ENCODE measurements at places on chromosomes 12 and 14.
A peak's percentile ranks its signal among the peaks of the same experiment; 100 is the strongest.

DNA sequence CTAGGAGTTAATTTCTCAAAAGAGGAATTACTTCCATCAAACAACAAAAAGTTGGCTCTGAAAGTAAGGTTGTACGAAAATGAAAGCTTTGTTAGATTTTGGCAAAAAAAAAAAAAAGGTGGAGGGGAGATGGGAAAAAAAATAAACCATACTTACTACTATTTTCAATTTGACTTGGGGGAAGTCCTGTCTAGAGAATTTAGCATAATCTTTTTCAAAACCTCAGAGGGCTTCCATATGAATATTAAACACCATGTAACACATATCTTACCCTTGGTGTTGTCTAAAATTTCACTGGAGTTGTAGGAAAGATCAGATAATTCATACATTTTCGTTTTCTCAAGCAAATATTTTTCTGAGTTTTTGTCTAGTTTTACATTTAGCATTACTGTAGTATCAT is 17.5 kb downstream of the GRIP1 start:
- DNase-seq = no peak

- DNase-seq = no peak
Measured at GRCh38 chr12:102439426-102440405, 40.6 kb downstream of the IGF1 start.

GRCh38 chr14:73662487-73662943 is 17.7 kb downstream of the DNAL1 start:
- DNase-seq = peak; percentile 86

DNA sequence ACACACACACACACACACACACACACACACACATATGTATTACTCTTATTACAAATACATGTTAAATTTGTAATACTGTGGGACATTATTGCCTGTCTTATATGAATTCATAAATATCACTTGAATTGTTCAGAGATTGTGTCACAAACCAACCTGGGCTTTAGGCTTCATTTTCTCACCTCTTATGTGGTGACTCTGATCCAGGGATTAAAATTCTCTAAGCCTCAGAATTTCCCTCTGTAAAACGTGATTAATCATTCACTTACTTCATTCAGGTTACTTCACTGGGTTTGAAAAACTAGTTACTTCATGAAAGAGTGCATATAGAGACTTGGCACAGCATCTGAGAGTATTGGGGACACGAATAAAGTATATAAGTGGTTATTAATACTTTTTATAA is 240.3 kb upstream of the PDZRN4 start:
- no peak for DNase-seq

- no peak for DNase-seq
Measured at GRCh38 chr12:25942709-25943108, 15.8 kb upstream of the RASSF8 start.

GRCh38 chr12:29429999-29430715 is 49.2 kb upstream of the ERGIC2 start:
- no peak for DNase-seq

DNA sequence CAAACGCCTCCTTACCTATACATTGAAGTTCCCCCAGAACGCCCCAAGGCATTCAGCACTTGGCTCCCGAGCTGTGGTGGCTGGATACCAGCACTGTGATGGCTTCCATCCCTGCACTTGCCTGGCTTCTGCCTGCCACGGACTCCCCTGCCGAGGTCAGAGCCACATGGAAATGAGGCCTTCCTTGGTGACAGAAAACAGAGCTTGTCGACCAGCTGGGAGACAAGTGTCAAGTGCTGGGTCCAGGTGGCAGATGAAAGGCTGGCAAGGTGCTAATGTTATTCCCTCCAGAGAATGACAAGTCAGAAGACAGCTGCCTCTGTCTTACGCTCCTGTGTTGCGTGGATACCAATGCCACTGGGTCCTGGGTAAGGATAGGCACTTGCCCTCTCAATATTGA is 26.2 kb upstream of the GNG2 start:
- no peak for DNase-seq

DNA sequence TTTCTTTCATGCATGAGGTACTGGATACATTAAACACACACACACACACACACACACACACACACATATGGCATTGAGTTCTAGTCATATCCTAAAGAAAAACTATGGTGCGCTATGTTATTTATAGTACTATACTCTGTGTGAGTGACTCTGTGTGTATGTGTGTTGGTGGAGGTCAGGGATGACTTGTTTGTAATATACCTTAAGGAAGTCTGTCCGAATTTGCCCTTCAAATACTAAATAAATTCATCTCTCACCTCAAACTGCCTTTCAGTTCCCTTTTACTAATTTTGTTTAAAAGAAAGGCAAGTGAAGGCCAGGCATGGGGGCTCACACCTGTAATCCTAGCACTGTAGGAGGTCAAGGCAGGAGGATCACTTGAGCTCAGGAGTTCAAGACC is 2.1 kb upstream of the AKAP5 start:
- no peak for DNase-seq

DNA sequence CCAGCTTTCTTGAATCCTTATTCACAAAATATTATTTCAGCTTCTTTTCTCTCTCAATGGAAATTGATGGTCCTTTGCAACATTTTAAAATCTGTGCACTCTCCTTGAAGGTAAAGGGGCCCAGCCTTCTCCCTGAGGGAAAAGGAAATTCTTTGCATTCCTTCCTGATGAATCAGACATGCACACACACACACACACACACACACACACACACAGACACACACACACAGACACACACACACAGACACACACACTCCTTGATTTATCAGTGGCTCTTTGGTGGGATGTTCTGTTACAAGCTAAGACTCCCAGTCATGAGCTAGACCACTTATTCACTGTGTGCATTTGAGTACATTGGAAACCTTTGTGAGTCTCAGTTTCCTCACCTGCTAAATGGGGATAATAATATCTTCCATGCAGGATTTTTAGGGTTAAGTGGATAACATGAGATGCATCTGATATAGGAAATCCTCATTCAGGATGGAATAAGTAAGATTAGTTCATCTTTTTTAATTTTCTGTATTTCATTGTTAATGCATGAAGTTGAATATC is 45.1 kb upstream of the HMGA2 start:
- DNase-seq = no peak

DNA sequence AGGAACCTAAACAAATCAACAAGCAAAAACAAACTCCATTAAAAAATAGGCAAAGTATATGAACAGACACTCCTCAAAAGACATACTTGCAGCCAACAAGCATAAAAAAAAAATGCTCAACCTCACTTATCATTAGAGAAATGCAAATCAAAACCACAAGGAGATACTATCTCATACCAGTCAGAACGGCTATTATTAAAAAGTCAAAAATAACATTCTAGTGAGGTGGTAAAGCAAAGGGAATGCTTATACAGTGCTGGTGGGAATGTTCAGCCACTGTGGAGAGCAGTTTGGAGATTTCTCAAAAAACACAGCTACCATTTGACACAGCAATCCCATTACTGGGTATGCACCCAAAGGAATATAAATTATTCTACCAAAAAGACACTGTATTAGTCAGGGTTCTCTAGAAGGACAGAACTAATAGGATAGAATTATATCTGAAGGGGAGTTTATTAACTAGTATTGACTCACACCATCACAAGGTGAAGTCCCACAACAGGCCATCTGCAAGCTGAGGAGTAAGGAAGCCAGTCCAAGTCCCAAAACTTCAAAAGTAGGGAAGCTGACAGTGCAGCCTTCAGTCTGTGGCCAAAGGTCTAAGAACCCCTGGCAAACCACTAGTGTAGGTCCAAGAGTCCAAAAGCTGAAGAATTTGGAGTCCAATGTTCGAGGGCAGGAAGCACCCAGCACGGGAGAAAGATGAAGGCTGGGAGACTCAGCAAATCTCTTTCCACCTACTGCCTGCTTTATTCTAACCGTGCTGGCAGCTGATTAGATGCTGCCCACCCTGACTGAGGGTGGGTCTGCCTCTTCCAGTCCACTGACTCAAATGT is 101.6 kb upstream of the KRAS start:
- peak; percentile 47 for DNase-seq

DNA sequence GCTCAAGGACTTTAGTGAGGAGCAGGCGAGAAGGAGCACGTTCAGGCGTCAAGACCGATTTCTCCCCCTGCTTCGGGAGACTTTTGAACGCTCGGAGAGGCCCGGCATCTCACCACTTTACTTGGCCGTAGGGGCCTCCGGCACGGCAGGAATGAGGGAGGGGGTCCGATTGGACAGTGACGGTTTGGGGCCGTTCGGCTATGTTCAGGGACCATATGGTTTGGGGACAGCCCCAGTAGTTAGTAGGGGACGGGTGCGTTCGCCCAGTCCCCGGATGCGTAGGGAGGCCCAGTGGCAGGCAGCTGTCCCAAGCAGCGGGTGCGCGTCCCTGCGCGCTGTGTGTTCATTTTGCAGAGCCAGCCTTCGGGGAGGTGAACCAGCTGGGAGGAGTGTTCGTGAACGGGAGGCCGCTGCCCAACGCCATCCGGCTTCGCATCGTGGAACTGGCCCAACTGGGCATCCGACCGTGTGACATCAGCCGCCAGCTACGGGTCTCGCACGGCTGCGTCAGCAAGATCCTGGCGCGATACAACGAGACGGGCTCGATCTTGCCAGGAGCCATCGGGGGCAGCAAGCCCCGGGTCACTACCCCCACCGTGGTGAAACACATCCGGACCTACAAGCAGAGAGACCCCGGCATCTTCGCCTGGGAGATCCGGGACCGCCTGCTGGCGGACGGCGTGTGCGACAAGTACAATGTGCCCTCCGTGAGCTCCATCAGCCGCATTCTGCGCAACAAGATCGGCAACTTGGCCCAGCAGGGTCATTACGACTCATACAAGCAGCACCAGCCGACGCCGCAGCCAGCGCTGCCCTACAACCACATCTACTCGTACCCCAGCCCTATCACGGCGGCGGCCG is 1.1 kb downstream of the PAX9 start:
- DNase-seq = no peak

DNA sequence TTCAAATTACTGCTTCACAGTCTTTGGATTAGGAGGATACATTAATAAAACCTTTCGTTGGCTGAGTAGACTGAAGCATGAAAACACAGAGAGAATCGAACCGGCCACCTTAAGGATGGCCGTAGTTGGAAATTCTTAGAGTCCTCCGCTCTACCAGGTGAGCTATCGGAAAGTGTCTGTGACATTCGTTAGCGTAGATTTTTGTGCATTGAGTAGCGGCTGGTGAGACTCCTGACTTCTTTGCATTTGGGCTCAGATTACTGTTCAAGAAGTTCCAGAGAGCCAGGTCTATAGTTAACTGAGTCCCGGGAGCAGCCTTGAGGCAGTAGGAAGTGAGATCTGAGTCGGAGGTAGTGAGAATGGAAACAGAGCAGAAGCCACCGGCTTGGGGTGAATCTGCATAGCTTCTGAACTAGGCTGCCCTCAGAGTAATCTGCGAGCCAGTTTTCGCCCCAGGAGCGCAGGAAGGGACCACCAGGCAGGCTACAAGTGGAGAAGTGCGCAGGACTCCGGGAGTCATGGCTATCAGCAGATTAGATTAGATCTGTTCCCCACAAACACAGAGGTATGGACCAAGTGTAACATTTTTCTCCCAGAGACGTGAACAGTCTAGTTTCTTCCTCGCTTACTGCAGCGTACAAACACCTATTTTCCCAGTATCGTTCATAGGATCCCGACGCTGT is 11.0 kb downstream of the OR6S1 start:
- DNase-seq = no peak

- no peak for DNase-seq
Measured at GRCh38 chr14:22510527-22511110, 78.4 kb downstream of the DAD1 start.

- DNase-seq = no peak
Measured at GRCh38 chr12:113248842-113249435, 27.7 kb downstream of the TPCN1 start.

- no peak for DNase-seq
Measured at GRCh38 chr12:43112101-43112920, 439.7 kb downstream of the ADAMTS20 start.

DNA sequence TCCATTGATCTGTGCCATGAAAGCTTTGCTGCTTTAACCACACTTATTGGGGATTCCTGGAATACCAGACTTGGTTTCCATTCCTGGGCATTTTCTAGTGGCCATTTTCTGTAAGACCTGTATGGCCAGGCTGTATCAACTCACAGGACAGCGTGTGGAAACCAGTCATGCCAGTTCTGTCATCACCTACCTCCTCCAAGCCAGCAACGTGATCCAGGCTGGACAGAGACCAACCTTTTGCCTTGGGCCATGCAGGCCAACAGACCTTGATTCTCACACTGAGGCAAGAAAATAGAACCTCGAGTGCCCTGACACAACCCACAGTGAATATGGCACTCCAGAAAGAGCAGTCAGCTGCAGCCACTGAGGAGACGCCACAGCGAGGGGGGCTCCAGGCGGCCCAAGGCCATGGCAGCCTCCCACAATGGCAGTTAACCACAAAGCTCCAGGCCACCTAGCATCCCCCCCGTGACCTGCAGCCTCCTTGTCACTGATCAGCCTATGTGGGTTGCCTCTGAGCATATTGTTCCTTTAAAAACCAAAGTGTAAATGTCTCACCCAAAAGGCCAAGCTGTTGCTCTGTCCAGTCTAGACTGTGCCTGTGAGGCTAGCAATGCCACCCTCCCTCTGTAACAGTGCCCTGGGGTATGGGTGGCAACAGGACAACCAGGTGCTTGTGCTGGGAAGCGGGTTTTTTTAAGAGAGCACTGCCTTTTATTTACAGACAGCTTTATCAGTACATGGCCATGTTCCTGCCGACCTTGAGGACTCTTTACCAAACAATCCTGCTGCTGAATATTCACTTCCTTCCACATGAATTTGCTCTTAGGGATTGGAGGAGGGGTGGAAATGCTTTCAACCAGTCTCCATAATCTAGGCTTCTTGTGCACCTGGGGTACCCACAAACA is 168.7 kb upstream of the HIF1A start:
- DNase-seq = no peak

GRCh38 chr12:6277982-6278438 is 32.5 kb upstream of the PLEKHG6 start:
- no peak for DNase-seq

- no peak for DNase-seq
Measured at GRCh38 chr12:31260840-31261239, 65.1 kb downstream of the SINHCAF start.

DNA sequence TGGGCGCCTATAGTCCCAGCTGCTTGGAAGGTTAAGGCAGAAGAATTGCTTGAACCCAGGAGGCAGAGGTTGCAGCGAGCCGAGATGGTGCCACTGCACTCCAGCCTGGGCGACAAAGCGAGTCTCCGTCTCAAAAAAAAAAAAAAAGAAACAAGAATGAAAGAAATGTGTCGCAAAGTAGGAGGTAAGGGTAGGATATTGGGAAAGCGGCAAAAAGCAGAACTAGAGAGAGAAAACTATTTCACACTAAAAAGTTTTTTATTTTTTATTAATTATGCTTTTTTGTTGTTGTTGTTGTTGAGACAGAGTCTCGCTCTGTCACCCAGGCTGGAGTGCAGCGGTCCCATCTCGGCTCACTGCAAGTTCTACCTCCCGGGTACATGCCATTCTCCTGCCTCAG is 17.7 kb downstream of the SBNO1 start:
- DNase-seq = no peak

DNA sequence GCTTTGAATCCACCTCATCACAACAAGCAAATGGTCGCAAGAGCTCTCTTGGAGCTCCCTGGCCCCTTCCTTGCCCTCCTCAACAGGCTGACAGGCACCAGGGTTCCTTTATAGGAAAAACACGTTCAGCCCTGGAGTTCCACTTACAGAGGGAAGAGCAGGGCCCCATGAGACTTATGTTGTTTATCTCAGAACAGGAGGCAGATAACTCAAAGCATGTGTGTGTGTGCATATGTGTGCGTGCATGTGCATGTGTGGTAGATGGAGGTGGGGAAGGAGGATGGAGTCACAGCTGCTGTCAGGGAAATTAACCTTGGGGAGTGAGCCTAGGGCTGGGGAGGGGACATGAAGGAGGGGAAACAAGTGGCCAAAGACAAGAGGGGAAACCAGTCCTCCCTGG is 138.1 kb downstream of the DPF3 start:
- no peak for DNase-seq
